ENCODE measurements at places on chromosomes 3 and 15.
A peak's percentile ranks its signal among the peaks of the same experiment; 100 is the strongest.

DNA sequence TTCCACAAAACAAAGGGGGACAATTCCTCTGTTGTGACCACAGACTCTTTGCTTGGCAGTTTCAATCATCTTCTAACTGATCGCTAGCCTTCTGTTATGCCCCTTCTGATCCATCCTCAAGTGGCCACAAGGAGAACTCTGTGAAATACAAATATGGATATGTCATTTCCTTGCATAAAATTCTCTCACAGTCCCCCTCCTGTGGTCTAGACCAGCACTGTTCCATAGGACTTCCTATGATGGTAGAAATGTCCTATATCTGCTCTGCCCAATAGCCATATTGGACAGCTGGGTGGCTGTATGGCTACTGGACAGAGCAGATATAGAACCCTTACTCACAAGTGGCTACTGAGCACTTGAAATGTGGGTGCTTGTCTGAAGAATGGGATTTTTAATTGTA lies 25.9 kb upstream of the SNRK start:
- DNase-seq: no peak

DNA sequence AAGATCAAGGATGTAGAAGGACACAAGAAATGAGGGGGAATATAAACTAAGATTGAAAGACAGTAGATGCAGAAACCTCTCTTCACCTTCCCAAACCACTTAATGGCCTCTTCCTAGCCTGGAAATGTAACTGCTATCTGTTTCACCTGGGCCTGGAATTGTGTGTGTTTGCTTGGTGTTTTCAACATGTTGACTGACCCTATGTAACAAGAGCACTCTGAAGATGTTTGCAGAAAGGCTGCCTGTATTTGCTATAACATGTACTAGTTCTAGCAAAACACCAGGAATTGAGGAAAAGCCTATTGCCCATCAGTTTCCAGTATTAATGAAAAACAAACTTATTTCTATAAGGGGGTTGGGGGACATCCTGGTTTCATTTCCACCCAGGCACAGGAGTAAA lies 248.3 kb downstream of the WDR72 start:
- DNase-seq: no peak

GRCh38 chr3:180176059-180176458 lies 139.3 kb upstream of the PEX5L start:
- DNase-seq: no peak

DNA sequence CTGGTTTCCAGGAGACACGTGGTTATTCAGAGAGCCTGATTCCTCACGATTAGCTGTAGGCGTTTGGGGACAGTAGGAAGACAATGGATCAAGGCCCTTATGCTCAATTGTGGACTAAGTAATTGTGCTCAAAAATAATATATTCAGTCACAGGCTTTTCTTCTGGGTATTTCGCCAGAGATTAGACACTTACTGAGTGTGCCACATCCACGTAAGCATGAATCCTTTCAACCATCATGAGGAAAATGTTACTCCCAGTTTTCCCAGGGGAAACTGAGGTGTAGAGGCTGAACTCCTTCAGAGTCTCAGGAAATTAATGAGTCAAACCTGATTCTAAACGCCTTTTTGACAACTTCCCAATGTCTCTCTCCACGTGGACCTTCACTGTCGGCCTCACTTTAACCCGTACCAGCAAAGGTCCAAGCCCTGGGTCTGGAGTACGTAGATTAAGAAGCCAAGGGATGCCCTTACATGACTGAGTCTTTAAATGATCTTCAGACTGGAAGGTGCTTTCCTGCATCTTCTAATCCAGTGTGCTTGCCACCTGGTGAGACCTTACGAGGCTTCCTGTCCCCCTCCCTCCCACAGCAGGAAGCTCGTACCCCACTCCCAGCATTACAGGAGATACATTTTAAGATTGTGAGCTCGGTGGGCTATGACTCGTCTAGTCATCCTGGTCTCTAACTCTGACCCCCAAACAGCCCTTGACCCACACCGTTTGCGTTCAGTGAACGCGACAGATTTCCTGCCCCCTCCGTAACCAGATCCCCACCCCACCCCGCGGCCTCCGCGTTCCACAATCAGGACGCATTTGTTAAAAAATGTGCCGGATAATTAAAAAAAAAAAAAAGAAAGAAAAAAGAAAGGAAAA lies 1.7 kb downstream of the PKM start:
- no peak for DNase-seq

DNA sequence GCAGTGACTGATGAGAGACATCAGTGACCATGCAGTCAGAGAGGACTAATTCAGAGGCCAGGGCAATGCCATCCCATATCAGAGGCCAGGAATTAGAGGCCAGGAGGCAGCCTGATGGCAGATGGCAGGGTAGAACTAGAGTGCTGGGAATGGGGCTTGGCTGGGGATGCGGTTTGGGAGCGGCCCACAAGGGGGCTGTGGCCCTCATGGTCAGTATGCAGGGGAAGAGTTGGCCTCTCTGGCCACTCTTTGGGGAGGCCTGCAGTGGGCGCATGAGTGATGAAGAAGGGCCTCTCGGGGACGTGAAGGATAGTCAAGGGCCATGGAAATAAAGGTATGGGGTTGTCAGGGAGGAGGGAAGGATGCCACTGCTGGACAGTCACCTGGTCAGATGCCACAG lies 101.7 kb downstream of the EEFSEC start:
- no peak for DNase-seq

DNA sequence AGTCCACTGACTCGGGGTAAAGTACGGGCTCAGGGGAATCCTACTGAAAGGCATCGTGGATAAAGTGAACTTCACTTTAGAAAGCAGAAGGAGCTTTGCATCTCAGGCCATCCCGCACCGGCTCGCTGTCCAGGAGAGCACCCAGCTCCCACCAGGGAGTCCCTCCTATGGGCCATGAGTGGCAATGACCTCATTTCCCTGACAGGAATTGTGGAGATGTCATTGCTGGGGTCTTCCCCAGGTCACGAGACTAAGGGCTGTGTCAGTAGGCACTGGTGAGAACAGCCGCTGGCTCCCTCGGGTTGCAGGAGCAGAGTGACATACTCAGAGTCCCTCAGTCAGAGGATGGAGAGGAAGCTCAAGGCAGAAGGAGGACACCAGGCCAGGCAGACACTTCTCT lies 97.3 kb downstream of the XXYLT1 start:
- no peak for DNase-seq

GRCh38 chr15:48470096-48470495 lies 138.9 kb downstream of the DUT start:
- no peak for DNase-seq

DNA sequence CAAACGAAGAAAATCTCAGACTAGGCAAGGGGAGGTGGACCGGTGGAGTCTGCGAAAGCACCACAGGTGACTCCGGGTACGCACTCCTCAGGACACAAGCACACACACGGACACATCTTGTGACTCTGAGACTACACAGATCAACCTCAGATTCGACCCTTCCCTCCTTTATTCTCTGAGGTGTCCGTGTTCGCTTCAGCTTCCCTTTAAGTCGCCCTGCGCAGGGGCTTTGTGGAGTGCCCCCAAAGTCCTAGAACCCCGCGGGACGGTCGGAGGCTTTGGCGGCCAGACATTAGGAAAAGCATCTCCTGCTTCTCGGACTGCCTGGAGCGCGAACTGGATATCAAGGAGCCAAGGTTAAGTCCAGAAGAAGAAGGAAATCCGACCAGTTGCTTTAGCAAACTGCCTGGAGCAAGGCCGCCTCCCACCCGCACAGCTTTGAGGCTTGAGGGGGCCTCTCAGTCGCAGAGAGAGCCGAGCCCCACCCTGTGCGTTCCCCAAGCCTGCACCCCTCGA lies 730 bp downstream of the DGKG start:
- DNase-seq: no peak

DNA sequence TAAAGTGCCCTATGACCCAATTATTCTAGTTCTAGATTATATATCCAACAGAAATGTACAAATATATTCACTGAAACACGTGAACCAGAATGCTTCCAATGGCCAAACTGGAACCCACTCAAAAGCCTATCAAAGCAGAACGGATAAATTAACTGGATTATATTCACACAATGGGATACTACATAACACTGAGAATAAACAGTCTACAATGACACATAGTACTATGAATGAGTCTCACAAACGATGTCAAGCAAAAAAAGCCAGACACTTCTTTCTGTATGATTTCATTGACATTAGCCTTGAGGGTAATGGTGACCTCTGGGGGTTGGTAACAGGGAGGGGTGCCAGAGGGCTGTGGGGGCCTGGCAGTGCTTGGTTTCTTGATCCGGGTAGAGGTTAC lies 50.9 kb upstream of the HACD2 start:
- DNase-seq: no peak

GRCh38 chr3:43378066-43378935 lies 92.0 kb downstream of the SNRK start:
- DNase-seq: peak; percentile 52
